Colonic mucosa (tissue), 4 donors: ENCODE measurements at places on chromosomes 1 and 21. TPM values are rescaled to one million over a fixed set of nuclear protein-coding genes. Genes with fewer than 3 reads are reported as not detected.

The HPDL gene
- 4.3 TPM for total RNA-seq

The LDLRAD2 gene
- total RNA-seq, result 0.08 TPM

The MARK1 gene
- total RNA-seq, result 1.8 TPM

The SH2D2A gene
- 3.1 TPM for total RNA-seq

The CFHR1 gene
- 0.57 TPM for total RNA-seq

The LAMC1 gene
- total RNA-seq, result 28.0 TPM

The FCRL6 gene
- not detected for total RNA-seq

The CNTN2 gene
- total RNA-seq, result 0.20 TPM

DNA sequence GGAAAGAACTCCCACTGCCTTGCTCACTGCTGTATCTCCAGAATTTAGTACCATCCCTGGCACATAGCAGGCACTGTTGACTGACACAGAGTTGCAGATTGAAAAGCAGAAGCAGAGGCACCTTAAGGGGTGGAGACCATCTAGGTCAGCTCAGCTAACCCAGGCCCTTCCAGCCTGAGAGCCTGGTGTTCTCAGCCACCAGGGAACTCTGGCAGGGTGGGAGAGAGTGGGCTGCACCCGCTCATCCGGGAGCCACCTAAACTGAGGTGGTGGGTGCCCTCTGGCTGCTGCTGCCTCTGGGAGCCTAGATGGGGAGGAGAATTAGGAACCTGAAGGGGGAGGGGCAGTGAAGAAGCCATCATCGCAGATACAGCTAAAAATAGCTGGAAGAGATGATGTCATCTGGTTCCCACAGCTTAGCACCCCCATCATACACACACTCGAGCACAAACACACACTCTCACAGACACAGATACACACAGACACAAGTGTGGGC is 1.5 kb upstream of the TSPAN1 start:
- DNase-seq, result no peak

DNA sequence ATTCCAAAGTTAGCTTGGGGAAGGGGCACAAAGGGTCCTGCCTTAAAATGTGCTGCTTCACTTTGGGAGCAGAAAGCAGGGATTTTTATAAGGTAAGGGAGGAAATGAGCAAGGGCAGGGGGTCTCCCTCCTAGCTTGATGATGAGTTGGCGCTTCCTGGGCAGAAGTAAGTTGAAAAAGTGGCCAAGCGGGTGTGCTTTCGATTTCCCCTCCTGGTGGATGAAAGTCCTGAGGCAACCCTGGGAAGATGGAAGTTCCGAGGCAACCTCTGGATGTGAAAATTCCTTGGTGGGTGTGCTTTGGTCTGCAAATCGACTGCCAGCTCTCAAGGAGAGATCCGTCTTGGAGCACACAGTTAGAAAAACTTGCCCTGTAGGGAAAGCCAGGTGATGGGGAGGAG is 41.7 kb upstream of the CD2 start:
- DNase-seq, result no peak

DNA sequence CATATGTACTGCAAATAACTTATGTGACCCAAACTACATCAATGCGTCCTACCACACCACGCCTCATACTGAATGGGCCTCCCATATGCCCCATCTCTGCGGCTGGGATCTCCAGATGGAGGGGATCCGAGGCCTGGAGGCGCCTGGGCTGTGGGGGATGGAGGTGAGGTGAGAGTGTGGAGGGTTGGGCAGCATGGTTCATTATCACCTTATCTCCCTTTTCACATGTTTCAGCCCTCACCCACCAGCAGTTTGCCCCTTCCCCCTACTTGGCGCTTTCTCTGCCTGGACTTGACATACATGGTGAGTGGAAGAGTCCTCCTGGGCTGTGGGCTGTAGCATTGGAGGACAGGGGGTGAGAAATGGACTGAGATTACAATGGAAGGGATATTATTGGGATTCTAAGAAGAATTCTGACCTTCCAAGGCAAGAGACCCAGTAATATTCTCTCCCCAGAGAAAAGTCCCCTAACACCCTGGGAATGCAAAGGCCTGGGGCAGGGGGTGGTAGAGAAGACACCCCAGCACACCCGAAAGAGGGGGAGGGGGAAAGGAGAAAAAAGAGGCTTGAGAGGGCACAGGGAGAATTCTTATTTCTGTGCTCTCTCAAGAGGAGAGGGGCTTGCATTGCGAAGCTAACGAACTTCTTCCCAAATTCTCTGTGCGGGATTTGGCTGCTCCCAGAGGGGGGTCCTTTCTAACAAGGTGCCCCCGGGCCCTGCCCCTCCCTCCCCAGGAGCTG is 61.4 kb downstream of the MEF2D start:
- DNase-seq, result no peak

GRCh38 chr21:29875036-29875716 is 64.6 kb downstream of the GRIK1 start:
- no peak for DNase-seq

- peak; percentile 46 for DNase-seq
These were observed 124.2 kb downstream of the GALNT2 start for GRCh38 chr1:230191079-230191804.

- no peak for DNase-seq
These were observed 49.6 kb upstream of the LBR start for GRCh38 chr1:225477296-225477911.

GRCh38 chr1:32276032-32276782 is 15.7 kb upstream of the HDAC1 start:
- DNase-seq, result no peak

DNA sequence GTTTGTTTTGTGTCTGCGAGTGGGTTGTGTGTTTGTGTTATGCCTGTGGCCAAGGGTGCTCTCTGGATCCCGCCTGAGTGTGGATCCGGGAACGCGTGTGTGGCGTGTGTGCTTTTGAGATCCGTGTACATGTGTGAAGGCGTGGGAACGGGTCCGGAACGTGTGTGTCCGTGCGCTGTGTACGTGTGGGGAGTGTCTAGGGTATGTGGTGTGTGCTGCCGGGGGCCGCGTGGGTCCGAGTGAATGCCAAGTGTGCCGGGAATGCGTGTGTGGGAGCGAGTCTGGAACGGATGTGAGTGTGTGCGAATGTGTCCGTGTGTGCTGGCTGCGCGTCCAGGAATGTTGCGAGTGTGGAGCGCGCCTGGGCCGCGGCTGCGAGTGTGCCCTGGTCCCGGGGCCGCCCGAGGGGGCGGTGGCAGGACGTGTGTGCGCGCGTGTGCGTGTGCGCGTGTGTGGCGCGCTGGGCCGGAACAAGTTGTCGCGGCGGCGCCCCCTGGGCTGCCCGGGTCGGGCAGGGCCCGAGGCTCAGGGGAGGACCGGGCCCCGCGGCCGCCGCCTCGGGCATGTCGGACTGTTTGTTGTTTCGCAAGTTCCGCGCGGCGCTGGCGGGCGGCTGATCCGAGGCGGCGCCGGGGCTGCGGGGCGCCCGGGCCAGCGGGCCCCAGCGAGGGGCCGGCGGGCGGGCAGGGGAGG is 953 bp downstream of the PTPRU start:
- DNase-seq, result peak; percentile 35

GRCh38 chr21:25079053-25079452 is 528.2 kb downstream of the MRPL39 start:
- no peak for DNase-seq

GRCh38 chr1:17434016-17434415 is 5.5 kb downstream of the RCC2 start:
- DNase-seq, result no peak

GRCh38 chr1:23544444-23545389 is 13.7 kb upstream of the E2F2 start:
- DNase-seq, result peak; percentile 87

GRCh38 chr1:24903011-24903461 is 27.0 kb downstream of the RUNX3 start:
- DNase-seq, result no peak

DNA sequence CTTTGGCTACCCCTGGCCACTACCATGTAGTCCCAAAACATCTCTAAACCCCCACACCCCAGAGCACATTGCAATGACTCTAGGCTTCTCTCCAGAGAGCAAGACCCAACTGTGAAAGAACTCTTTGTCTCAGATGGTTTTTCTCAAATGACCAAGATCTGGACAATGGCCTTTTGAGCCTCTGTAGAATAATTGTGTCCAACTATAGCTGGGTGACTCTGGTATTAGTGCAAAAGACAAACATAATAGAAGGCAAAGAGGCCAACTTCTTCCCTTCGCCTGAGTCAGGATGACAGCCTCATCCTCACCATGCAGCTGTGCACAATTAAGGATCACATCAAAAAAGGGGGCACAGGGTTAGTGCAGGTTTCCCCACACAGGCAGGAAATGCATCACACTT is 139.6 kb downstream of the BRINP2 start:
- no peak for DNase-seq

GRCh38 chr1:87279536-87279875 is 49.2 kb upstream of the LMO4 start:
- no peak for DNase-seq

- no peak for DNase-seq
These were observed 7.5 kb downstream of the DYRK1A start for GRCh38 chr21:37374027-37374426.

- peak; percentile 89 for DNase-seq
These were observed at the start of gene PRDX6 for GRCh38 chr1:173477286-173478093. Gene PRDX6, plus strand, starts transcription at chr1:173477335. Its CDS starts 63 bp downstream, at chr1:173477398.

DNA sequence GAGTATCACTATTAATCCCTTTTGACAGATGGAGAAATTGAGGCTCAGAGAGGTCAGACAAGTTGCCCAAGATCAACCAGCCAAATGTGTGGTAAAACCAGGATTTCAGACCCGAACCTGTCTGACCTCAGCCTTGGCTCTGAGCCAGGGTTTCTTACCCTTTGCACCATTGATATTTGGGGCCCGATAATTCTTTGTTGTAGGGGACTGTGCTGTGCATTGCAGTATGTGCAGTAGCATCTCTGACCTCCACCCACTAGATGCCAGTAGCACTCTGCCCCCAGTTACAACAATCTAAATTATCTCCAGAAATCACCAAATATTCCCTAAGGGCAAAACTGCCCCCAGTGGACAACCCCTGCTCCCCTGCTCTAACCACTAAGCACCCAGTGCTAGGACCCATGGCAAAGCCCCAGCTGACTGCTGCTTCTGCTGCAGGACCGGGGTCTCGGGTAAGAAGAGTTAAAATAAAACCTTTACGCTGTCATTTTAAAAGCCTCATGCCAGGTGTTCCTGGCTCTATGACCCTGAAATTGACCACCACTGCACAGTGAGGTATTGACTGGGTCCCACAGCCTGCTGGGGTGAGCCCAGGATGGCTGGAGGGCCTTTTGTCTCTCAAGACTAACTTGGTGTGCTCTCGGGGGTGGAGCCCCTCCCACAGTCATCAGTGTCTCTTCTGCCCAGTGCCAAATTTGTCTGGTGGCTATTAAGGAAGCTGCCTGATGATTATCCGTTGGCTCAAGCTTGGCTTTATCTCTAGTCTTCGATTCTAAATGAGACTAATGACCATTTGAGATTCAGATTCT is 5.6 kb upstream of the MAN1C1 start:
- no peak for DNase-seq

GRCh38 chr1:78658901-78659300 is 9.3 kb downstream of the IFI44 start:
- DNase-seq, result no peak

DNA sequence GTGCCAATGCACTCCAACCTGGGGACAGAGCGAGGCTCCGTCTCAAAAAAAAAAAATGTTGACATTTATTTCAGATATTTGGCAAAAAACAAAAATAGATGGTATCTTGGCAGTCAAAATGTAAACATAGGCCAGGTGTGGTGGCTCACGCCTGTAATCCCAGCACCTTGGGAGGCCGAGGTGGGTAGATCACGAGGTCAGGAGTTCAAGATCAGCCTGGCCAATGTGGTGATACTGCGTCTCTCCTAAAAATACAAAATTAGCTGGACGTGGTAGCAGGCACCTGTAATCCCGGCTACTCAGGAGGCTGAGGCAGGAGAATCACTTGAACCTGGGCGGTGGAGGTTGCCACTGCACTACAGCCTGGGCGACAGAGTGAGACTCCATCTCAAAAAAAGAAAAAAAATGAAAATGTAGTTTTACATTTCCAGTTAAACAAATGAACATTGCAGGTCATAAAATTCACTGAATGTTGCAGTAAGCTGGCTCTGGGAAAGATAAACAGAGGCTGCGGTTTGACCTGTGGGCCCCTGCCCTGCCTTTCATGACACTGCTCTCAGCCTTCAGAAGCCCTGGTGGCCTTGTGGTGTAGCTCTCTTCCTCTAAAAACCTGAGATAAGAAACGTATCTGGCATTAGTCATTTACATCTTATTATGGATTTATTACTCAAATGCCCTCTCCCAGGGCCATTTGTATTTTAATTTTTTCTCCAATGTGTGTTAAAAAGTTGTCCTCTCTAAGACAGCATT is 12.2 kb upstream of the SLC44A3 start:
- DNase-seq, result peak; percentile 83

DNA sequence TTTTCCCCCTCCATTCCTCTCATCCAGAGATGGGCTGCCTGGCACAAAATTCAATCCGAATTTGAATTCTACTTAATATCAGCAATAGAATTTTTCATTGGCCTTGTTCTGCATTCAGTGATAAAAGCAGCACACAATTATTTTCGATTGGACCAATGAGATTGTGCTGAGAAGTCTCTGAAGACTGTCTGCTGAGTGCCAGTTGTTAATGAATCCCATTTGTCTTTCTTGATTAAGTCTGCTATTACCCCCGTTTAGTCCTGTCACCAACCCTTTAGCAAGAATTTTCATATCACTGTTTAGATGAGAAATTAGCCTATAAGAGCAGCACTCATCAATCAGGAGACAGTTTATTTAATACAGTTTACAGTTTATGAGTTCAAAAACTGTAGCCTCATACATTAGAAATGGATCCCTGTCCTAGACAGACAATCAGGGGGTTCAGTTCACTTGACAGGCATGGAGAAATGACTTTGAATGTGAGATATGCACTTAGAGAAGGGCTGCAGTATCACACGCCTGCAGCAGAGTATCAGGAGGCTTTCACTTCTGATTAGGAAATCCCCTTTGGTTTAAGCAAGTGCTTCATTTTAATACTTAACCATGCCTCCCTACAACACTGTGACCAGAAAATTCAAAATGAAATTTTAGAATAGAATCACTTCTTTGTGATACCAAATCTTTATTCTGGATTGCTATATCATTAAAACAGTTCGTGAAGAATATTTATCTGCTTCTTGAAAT is 304.7 kb upstream of the PTBP2 start:
- DNase-seq, result no peak

- no peak for DNase-seq
These were observed 47.7 kb downstream of the OSBPL9 start for GRCh38 chr1:51664421-51665240.
